A549 treated with DMSO at 1 μM for 4 hours (cell line): ENCODE measurements at places on chromosomes 1 and 21. TPM values are rescaled to one million over a fixed set of nuclear protein-coding genes. Genes with fewer than 3 reads are reported as not detected.

CLEC20A gene
- total RNA-seq = not detected in 5 replicates

CRB1 gene
- not detected in 5 replicates for total RNA-seq

COL9A2 gene
- total RNA-seq = 0.14 to 0.49 TPM (median 0.19 TPM) in 5 replicates

KDF1 gene
- not detected in 5 replicates for total RNA-seq

NRIP1 gene
- total RNA-seq = 12.7 to 25.1 TPM (median 21.7 TPM) in 5 replicates

KRTAP7-1 gene
- total RNA-seq = not detected in 5 replicates

FH gene
- total RNA-seq = 87.3 to 99.1 TPM (median 91.5 TPM) in 5 replicates

TAS1R3 gene
- 0.09 to 0.16 TPM (median 0.12 TPM) in 5 replicates for total RNA-seq

ELAPOR1 gene
- total RNA-seq = 0.41 to 0.96 TPM (median 0.55 TPM) in 5 replicates

TTC34 gene
- total RNA-seq = 0.03 to 0.06 TPM (median 0.05 TPM) in 5 replicates

TMCC2 gene
- total RNA-seq = 2.8 to 3.3 TPM (median 3.1 TPM) in 5 replicates

HCRTR1 gene
- not detected in 5 replicates for total RNA-seq

EXTL1 gene
- 0.02 TPM in 1 of 5 replicates, not detected in the others for total RNA-seq

SHE gene
- total RNA-seq = 0.03 to 0.11 TPM (median 0.06 TPM) in 4 of 5 replicates, not detected in the other

DYNLT4 gene
- 0.35 to 1.3 TPM (median 0.75 TPM) in 5 replicates for total RNA-seq

IL22RA1 gene
- 3.3 to 4.9 TPM (median 4.4 TPM) in 5 replicates for total RNA-seq

OR10J1 gene
- total RNA-seq = not detected in 5 replicates

C1orf56 gene
- total RNA-seq = 6.4 to 7.6 TPM (median 7.1 TPM) in 5 replicates

KRTAP21-1 gene
- total RNA-seq = not detected in 5 replicates

THEM5 gene
- not detected in 5 replicates for total RNA-seq

TTLL7 gene
- 1.6 to 3.5 TPM (median 2.6 TPM) in 5 replicates for total RNA-seq

PTAFR gene
- total RNA-seq = 0.24 to 0.38 TPM (median 0.29 TPM) in 5 replicates

STYXL2 gene
- total RNA-seq = not detected in 5 replicates

TRIM46 gene
- total RNA-seq = 1.3 to 1.8 TPM (median 1.4 TPM) in 5 replicates

S100A16 gene
- total RNA-seq = 441 to 483 TPM (median 469 TPM) in 5 replicates

KRTAP12-3 gene
- total RNA-seq = not detected in 5 replicates

BLZF1 gene
- total RNA-seq = 14.3 to 17.7 TPM (median 16.5 TPM) in 5 replicates

TNFRSF25 gene
- total RNA-seq = 2.9 to 3.9 TPM (median 3.7 TPM) in 5 replicates

NCAM2 gene
- total RNA-seq = not detected in 5 replicates

STIL gene
- 10.7 to 12.2 TPM (median 11.7 TPM) in 5 replicates for total RNA-seq

NDUFS2 gene
- 76.9 to 109 TPM (median 79.7 TPM) in 5 replicates for total RNA-seq

TMPRSS15 gene
- total RNA-seq = not detected in 5 replicates

NTMT2 gene
- not detected in 5 replicates for total RNA-seq

CHRM3 gene
- total RNA-seq = 0.02 to 0.15 TPM (median 0.08 TPM) in 4 of 5 replicates, not detected in the other

NIBAN1 gene
- 0.95 to 1.5 TPM (median 1.0 TPM) in 5 replicates for total RNA-seq

VAMP4 gene
- total RNA-seq = 2.7 to 6.1 TPM (median 5.0 TPM) in 5 replicates

KPRP gene
- not detected in 5 replicates for total RNA-seq

FCRL1 gene
- total RNA-seq = not detected in 5 replicates

CAPN8 gene
- 0.30 to 0.63 TPM (median 0.47 TPM) in 5 replicates for total RNA-seq

NFASC gene
- total RNA-seq = 1.5 to 2.4 TPM (median 1.8 TPM) in 5 replicates

AGTRAP gene
- total RNA-seq = 80.0 to 102 TPM (median 89.8 TPM) in 5 replicates

CLCC1 gene
- 12.2 to 19.6 TPM (median 18.6 TPM) in 5 replicates for total RNA-seq
